ENCODE measurements at places on chromosomes 1 and 21.

DNA sequence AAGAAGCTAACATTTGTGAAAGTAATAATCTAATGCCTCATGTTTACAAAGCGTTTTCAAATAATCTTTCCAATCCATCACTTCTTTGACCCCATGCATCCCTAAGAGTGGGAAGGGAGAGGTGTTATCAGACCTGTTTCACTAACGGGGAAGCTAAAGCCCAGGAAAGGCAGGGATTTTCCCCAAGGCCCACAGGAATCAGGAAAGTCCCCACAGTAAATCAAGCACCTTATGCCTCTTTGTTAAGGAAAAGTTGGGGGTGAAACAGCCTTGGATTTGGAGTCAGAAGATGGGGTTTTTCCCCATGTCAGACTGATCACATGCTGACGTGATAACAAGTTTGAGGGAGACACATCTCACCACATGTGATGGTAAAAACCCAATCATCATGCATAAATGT, 20.0 kb upstream of the ANGPTL7 start:
- no peak for DNase-seq

GRCh38 chr1:2032737-2033136, 13.6 kb downstream of the GABRD start:
- DNase-seq: no peak

- DNase-seq: no peak
Measured at GRCh38 chr1:152112101-152112884, 3.0 kb downstream of the TCHH start.

GRCh38 chr1:34002810-34003209, 138.9 kb downstream of the HMGB4 start:
- no peak for DNase-seq

GRCh38 chr21:42732033-42732410, 78.6 kb downstream of the PDE9A start:
- no peak for DNase-seq

DNA sequence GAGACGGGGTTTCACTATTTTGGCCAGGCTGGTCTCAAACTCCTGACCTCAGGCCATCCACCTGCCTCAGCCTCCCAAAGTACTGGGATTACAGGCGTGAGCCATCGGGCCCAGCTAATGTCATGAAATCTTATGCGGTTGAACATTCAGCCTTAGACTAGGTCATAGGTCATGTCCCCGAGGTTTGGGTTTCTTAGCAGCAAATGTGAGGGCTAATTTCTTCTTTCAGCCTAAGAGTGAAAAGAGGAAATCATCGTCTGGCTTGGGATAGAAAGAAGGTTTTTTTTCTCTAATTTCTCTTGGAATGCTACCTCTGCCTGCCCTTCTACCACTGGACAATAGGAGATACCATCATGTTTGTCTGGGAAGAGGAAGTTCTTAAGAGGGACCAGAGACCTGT, 18.0 kb upstream of the PIK3CD start:
- no peak for DNase-seq

- DNase-seq: no peak
Measured at GRCh38 chr1:171420810-171421209, 64.5 kb upstream of the PRRC2C start.

- DNase-seq: no peak
Measured at GRCh38 chr1:243394601-243395464, 139.0 kb downstream of the SDCCAG8 start.

DNA sequence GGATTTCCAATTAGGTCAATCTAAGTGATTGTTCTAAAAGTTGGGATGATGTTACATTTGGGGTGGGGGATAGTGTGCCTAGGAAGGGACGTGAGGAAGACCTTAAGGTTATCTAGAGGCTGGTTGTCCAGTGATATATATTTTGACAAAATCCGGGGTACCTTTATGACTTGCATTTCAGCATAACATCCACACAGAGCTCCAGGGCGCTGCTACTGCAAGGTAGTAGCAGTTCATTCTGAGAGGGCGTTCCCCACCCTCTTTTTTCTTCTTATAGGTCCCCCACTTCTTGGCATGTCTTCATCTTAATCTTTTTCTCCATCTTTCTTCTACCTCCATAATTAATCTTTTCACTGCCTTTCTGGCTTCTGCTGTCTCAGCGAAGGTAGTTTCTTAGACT, 161.9 kb downstream of the CACNA1E start:
- no peak for DNase-seq

- DNase-seq: no peak
Measured at GRCh38 chr1:201708085-201708512, 120.9 kb upstream of the IPO9 start.

DNA sequence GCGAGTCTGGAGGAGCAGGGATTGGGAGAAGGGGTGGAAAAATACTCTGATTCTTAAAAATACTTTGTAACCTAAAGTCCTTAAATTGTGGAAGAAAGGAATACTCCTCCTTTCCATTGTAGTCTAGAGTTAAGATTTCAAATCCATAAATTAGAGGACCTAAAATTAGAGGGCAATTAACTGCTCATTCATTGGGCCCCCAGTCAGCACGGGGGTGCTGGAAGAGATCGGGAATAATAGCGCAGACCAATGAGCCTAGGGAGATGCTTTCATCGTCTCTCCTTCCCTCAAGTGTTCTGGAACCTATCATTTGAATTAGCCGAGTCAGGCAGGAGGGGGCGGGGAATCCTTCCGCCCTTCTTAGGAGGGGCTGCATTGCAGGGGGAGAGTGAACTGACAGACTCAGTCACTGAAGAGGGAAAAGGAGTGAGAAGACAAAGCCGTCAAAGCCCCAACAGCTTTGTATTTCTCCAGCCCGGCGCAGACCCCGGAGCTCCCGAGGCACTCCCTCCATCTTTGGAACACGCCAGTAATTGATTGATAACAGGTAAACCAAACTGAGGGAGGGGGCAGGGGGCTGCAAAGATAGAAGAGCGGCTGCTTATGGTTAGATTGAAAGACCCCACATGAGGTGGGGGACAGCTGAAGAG, at the start of gene MLLT11:
MLLT11 (plus strand) TSS at position 391 of the 650 bp plus-strand sequence. CDS start 6,828 bp downstream, outside the sequence.
- DNase-seq: peak; percentile 19

- no peak for DNase-seq
Measured at GRCh38 chr1:221241157-221241556, 361.9 kb downstream of the HLX start.

- no peak for DNase-seq
Measured at GRCh38 chr1:109819906-109820305, 56.2 kb upstream of the EPS8L3 start.
